ENCODE measurements at places on chromosomes 2 and 18.

DNA sequence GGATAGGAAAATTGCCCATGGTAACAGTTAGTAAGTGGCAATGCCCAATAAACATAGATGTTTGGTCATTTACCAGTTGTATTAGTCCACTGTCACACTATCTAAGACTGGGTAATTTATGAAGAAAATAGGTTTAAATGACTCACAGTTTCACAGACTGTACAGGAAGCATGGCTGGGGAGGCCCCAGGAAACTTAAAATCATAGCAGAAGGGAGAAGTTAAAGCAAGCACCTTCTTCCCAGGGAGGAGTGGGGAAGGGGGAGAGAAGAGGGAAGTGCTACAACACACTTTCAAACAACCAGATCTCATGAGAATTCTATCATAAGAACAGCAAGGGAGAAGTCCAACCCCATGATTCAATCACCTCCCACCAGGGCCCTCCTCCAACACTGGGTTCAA, 23.4 kb downstream of the NR4A2 start:
- no peak for DNase-seq

- no peak for DNase-seq
These were observed 220.4 kb downstream of the ZNF516 start for GRCh38 chr18:76274468-76275289.

- no peak for DNase-seq
These were observed 18.1 kb downstream of the VIL1 start for GRCh38 chr2:218436992-218437391.

GRCh38 chr2:201204655-201205514, 21.9 kb downstream of the CASP10 start:
- DNase-seq = no peak

DNA sequence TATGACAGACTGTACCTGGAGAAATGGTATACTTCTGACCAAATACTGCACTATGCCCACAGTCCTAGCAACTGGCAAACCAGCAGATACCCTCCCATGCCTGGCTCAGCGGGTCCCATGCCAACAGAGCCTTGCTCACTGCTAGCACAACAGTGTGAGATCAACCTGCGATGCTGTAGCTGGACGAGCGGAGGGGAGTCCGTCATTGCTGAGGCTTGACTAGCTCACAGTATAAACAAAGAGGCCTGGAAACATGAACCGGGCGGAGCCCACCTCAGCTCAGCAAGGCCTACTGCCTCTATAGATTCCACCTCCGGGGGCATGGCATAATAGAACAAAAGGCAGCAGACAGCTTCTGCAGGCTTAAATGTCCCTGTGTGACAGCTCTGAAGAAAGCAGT, 93.2 kb upstream of the CAB39 start:
- no peak for DNase-seq

GRCh38 chr18:2874765-2875164, 28.0 kb downstream of the EMILIN2 start:
- DNase-seq = no peak

DNA sequence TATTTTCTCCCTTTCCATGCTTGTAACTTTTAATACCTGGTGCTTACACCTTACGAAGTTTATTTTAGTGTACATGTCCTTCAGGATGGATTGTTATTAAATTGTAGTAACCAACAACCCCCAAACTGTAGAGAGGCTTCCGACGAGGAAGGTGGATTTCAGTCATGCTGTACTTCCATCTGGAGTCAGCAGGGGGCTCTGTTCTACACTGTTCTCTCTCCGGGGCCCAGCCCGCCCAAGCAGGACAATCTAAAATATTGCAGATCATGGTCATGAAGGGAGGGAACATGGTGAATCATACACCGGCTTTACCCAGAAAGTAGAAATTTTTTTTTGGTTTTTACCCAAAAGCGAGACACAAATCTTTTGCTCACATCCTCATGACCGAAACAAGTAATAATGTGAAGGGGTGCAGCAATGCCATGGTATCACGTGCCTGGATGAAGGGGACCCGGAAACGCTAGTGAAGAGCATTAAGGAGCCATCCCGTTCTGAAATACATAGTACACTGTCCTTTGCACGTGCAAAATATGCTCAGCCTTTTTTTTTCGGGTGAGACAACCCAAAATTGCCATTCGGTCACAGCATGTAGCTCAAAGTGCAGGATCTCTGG, 884.8 kb downstream of the EPHA4 start:
- DNase-seq = peak; percentile 22

DNA sequence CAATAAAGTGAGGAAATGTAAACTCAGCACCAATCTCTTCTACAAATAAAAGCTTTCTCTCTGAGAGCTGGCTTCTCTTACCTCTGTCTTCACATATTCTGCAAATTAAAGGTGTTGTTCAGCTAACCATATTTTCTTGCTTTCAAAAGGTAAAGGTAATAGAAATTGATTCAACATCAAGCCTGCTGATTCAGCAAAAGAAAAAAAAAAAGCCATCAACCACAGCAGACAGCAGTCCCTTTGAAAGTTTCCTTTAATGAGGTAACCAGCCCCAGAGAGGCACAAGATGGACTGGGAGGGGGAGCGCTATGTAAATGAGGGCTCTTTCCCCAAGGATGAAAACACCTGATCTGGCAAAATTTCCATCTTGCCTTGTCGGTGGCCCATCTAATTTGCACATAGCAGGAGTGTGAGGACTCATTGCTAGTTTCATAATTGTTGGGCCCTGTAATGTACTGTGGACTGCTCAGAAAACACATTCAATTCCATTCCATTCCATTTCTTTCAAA, 154.9 kb upstream of the SOX11 start:
- DNase-seq = no peak

DNA sequence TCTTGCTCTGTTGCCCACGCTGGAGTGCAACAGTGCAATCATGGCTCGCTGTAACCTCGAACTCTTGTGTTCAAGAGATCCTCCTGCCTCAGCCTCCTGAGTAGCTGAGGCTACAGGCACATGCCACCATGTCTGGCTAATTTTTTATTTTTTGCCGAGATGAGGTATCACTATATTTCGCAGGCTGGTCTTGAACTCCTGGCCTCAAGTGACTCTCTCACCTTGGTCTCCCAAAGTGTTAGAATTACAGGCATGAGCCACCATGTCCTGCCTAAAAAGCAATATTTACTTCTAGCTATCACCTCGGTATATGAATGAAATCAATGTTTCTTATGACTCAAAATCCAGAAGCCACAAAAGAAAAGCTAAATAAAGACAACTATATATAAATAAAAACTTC, 2.2 kb downstream of the BUB1 start:
- no peak for DNase-seq

GRCh38 chr2:52970642-52971041, 797.0 kb upstream of the CHAC2 start:
- no peak for DNase-seq

DNA sequence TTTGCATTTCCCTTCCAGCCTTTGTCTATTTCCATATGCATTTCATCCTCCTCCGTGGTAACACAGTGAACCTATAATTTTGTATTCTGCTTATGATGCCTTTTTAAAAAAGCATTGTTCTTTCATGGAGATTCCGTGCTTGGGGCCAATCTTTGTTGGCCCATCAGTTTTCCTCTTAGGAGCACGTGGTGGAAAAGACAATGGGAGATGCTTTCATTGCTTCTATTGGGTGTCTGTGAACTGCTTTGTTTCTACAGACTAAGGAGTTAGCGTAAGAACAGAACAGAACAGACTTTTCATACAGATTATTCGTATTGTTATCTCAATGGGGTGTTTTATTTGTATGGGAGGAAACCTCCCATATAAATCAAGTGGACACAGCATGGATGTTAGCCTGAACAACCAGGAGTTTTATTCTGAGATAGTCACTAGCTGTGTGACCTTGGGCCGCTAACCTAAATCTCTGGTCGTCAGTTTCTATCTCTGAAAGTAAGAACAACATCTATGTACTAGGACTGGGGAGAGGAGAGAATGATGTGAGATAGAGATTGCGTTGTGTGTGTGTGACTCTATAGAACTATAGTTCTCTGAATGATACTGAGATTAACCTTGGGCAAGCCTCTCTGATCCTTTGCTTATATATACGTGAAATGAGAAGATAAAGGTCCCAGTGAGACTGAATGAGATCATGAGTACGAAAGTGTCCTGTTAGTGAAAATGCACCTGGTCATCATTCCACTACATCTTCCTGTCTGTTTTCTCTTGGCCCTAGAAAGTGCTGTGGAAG, 22.9 kb upstream of the YWHAQ start:
- no peak for DNase-seq

DNA sequence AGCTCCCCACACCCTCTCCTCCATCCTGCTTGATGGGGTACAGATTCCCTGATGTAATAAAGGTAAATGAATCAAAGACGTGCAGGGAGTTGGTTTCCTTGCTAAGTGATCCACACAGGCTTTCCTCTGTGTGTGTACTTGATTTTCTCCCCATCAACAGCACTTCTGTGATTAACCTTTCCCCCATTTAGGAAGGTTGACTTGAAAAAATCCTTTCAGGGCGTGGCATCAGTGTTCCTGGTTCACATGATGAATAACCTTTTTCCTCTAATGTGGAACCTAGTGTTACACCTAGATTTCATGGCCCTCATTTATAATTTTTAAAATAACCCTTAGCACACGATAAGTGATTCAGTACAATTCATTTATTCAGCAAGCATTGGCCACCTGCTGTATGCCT, 115.0 kb downstream of the ICA1L start:
- DNase-seq = no peak

- DNase-seq = peak; percentile 14
These were observed at the start of gene MYCN for GRCh38 chr2:15939854-15940660. TSS of gene MYCN (plus strand) at chr2:15940550. CDS start at chr2:15942065, 1,515 bp downstream.

DNA sequence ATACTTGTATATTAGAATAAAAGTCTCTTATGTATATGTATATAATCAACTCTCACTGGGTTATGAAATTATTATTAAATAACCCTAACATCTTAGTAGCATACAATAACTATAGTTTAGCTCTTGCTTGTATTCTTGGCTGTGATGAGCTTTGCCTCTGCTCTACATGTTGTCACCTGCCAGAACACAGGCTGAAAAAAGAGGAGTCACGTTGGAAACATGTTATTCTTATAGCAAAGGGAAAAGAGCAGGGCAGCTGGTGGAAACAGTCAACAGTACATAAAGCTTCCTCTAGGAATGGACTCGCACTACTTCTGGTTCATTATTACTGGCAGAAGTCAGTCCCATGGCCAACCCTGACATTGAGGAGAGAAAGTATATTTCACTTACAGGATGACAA, 362.0 kb upstream of the KYNU start:
- DNase-seq = no peak

DNA sequence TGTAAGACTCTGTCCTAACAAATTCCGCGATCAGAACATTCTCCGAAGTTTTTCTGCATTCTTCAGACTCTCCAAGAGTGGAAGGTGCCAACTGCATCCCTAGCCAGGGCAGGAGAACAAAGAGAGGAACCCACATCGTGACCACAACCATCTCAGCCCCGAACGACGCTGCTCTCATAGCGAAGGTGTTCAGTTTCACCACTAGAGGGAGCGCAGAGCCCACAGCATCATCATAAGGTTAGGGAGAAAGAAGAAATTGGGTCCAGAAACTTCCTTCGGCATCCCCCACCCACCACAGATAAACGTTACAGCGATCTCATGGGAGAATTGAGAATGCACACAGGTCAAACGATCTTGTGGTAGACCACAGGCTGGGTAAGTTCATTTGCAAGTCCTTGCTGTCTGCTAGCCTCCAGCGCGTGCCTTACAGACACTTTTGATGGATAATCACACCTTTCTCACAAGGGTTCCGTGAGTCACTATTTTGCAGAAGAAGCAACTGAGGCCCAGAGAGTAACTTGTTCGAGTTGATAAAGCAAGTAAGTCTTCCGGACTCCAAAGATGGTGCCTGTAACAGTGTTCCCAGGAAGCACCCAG, 53.7 kb upstream of the ARL4C start:
- DNase-seq = peak; percentile 20

GRCh38 chr2:171513719-171514160, 8.5 kb upstream of the CYBRD1 start:
- no peak for DNase-seq

DNA sequence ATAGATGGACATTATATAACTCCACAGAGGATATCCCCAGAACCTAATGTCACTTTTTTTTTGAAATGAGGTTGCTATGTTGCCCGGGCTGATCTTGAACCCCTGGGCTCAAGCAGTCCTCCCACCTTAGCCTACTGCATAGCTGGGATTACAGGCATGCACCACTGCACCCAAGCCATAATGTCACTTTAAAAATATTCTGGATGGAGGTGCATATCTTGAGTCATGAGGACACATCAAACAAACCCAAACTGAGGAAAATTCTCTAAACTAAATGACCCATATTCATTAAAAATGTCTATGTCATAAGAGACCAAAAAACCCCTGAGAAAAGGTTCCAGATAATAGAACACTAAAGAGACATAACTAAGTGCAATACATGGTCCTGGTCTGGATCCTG, 36.3 kb downstream of the OSGEPL1 start:
- DNase-seq = no peak

GRCh38 chr2:177989029-177989885, 83.3 kb downstream of the PDE11A start:
- DNase-seq = no peak

All from stimulated activated CD8-positive, alpha-beta memory T cell treated with anti-CD3 and anti-CD28 coated beads, Interleukin-4, amount 100 ng/mL, for 24 hours (primary cell).